ENCODE measurements at places on chromosomes 3 and 15.

- DNase-seq, result no peak
These were observed 88.1 kb downstream of the MBNL1 start for GRCh38 chr3:152356870-152357276.

- DNase-seq, result no peak
These were observed 1345.6 kb downstream of the NSUN3 start for GRCh38 chr3:95408464-95408862.

- DNase-seq, result no peak
These were observed 134.9 kb upstream of the BFSP2 start for GRCh38 chr3:133264920-133265319.

- DNase-seq, result no peak
These were observed 213.7 kb downstream of the LPP start for GRCh38 chr3:188367678-188368077.

- DNase-seq, result no peak
These were observed 28.3 kb downstream of the MASP1 start for GRCh38 chr3:187263270-187263669.
